ENCODE measurements at places on chromosomes 6 and 20.

DNA sequence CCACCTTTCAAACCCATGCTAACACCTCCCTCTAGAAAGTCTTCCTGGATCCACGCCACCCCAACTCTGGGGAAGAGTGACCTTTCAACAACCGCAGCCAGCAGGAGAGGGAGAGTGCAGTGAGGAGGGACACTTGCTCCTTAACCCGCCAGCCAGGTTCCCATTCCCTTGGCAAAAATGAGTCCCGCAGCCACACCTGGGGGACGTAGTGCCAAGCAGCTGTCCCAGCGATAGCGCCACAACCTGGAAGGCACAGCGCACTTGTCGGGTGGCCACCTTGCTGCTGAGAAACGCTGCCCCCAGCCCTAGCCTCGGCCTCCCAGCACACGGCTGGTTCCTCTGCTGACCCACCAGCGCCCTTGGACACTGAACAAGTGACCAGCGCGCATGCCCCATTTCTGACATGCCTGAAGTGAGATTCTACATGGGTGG, 119.3 kb downstream of the JPH2 start:
- no peak for DNase-seq

DNA sequence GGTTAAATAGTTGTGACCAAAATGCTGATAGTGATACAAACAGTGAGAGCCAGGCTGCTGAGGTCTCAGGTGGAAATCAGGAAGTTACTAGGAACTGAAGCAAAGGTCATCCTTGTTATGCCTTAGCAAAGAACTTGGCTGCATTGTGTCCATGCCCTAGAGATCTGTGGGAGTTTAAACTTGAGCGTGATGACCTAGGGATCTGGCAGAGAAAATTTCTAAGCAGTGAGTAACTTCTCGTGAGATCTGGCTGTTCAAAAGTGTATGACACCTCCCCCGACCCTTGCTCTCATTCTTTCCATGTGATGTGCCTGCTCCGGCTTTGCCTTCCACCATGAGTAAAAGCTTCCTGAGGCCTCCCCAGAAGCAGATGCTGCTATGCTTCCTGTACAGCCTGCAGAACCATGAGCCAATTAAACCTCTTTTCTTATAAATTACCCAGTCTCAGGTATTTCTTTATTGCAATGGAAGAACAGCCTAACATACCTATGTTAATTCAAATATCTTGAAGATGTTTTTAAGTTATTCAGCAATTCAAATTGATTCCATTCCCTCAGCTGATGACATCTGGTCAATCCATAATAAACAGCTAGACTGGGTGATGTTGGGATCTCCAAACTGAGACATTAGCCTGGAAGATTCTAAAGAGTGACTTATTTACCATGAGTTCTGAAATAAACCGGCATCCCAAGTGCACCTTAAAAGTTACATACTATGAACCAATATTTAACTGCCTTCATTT, 33.8 kb downstream of the KIF16B start:
- no peak for DNase-seq

- no peak for DNase-seq
These were observed 77.3 kb downstream of the CHD6 start for GRCh38 chr20:41540918-41541317.

DNA sequence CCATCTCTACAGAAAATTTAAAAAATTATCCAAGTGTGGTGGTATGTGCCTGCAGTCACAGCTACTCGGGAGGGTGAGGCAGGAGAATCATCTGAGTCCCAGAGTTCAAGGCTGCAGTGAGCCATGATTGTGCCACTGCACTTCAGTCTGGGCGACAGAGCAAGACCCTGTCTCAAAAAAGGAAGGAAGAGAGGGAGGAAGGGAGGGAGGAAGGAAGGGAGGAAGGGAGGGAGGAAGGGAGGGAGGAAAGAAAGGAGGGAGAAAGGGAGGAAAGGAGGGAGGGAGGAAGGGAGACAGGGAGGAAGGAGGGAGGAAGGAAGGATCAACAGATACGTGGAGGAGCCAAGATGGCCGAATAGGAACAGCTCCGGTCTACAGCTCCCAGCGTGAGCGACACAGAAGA, 90.1 kb downstream of the ZNF217 start:
- no peak for DNase-seq

DNA sequence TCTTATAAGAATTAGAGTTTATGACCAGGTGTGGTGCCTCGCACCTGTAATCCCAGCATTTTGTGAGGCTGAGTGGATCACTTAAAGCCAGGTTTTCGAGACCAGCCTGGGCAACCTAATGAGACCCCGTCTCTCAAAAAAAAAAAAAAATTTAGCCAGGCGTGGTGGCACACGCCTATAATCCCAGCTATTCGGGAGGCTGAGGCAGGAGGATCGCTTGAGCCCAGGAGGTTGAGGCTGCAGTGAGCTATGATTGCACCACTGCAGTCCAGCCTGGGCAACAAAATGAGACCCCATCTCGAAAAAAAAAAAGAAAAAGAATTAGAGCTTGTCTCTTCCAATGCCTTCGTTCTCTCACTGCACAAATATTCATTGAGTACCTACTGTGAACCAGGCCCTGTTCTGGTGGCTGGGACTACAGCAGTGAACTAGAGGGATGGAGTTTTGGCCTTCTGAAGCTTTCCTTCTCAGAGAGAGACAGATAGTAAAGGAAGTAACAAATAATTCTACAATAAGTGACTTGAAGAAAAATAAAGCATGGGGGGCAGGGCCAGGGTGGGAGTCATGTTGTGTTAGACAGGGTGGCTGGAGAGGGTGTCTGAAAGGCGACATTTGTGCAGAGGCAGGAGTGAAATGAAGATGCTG, 56.4 kb downstream of the HNF4A start:
- no peak for DNase-seq

DNA sequence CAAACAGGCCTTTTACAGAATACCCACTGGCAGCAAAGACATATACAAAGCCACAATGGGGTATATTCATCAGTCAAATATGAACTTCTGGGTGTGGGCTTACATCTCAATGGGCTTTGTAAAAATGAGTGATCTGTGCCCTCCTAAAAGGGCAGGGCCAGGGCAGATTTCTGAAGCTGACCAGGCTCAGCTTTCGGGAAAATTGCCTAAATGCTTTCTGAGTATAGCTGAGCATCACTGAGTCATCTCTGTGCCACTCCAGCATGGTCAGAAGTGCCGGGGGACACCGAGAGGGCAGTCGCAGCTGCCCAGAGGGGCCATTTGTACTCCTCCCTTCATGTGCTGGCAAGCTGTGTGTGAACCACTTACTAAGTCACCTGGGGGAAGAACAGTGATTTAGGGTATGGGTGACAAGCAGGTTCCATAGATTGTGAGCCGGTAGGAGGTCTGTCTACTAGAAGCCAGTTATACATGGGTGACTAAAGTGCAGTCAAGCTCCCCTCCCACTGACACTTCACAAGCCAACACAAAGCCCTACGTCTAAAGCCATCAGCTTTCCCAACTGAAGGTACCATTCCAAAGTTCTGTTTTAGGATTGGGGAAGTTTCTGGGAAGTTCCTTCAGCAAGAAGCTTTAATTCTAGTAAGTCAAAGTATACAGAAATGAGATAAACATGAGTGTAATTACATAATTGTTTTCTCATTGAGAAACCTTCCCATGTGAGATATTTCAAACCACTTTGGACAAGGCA, 147.6 kb upstream of the TAB2 start:
- no peak for DNase-seq

DNA sequence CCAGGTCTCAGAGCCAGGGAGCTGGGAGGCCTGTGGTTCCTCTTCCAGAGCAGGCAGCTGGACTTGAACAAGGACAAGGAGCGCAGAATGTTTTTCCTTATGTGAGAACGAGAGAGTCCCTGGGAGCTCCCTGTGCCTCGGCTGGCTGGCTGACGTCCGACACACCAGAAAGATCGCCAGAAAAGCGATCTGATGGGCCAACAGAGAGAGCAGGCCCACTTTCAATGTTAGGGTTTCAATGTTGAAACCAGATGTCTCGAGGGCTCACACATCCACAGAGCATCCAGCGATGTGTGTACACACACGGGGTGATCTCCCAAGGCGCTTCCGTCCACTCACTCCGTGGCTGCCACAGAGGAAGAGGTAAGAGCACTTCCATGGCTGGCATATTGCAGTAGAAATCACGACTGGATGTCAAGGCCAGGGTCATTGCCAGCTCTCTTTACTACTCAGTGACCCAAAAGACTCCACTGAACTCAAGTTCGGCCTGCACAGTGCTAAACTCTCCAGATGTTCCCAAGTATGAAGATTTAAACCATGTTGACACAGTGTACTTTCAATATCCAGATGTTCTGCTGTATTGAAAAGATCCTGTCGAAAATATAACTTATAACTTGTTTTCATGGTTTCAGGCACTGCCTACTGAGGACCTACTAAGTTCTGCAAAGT, 70.8 kb upstream of the FOXC1 start:
- no peak for DNase-seq

DNA sequence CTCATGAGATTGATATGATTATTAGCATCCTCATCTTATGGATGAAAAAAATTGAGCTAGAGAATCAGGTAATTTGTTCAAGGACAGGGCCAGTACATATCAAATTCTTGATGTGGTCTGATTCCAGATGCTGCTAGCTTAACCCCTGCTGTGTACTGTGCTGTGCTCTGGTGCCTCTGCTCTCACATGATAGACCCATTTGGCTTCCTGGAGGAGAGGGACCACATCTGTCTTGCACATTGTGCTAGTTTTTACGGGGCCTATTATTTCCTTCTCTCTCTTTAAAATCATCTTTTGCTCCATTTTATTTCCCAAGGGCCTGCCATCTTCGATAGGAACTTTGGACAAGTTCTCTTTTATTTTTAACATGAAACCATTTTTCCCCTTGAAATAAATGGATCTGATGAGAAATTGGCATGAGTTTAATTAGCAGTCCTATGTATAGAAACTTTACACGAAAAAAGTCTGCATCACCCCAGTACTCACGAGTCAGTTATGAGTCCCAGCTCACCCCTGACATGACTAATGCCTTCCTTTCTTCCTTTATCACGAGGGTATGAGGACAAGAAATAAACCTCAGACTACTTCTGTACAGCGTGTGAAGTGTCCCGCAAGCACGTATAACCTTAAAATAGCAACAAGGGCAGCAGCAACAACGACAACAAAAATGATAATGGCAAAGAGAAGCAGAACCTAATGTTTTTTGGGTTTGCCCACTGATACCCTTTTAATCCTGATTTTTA, 26.5 kb downstream of the CD109 start:
- DNase-seq: no peak

DNA sequence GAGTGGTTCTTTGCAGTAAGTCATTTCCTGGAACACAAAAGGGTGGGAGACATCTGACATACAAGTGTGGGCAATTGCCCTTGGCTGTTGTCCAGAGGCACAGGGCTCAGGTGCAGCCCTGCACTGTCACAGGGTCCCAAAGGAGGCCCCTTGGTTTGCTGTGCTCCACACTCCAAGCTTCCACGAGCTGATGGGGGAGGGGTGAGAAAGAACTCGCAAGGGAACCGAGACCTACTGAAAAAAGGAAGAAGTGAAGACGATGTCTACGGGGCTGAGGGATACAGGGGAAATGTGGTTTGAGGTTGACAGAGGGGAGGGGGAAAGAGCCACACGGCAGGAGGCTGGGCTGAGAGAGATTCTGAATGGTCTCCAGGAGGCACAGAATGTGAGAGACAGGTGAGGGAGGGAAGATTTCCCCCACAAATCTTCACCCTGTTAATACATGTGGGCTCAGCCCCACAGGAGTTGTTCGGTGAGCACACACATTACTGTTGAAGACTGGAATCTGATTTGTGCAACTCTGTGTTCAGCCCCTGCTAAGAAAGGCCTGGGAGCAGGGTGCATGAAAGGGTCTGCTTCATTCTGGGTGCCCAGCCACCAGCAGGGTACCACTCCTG, 123.4 kb downstream of the LY86 start:
- no peak for DNase-seq

DNA sequence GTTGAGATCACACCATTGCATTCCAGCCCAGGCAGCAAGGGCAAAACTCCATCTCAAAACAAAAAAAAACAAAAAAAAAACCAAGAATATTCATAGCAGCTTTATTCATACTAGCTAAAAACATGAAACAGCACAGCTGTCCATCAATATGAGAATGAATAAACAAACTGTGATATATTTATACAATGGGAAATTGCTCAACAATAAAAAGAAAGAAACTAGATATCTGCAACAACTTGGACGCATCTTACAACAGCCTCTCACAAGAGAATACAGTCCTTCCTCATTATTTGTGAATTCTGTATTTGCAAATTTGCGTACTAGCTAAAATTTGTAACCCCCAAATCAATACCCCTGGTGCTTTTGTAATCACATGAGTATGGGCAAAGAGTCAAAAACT, 28.2 kb upstream of the SPAG4 start:
- no peak for DNase-seq

- no peak for DNase-seq
These were observed 260.7 kb upstream of the PLCB4 start for GRCh38 chr20:8808202-8808535.

- no peak for DNase-seq
These were observed 62.4 kb downstream of the APCDD1L start for GRCh38 chr20:58452667-58453255.

- DNase-seq: no peak
These were observed 27.0 kb upstream of the CCN5 start for GRCh38 chr20:44688053-44688625.

GRCh38 chr6:48641544-48641943, 530.5 kb upstream of the PTCHD4 start:
- no peak for DNase-seq

GRCh38 chr6:51352506-51353029, 533.9 kb downstream of the TFAP2B start:
- DNase-seq: no peak

DNA sequence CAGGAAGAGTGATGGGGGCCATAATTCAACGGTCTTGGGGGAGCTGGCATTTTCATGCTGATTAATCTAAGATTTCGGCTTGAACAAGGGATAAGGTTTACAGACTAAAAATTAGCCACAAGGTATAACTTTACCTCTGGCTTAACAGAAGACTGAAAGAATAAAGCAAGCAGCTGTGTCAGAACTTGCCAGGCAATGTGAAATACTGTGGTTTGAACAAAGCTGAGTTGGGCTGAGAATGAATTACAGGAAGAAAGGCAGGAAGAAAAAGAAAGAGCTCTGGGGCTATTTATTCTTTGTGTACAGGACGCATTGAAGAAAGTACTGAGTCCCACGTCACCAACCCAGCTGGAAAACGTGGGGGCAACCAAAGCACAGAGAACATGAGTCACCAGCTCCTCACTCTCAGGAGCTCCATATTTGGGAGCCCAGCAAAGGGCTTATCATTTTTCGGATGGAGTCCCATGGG, 121.5 kb upstream of the NEDD9 start:
- peak; percentile 47 for DNase-seq

GRCh38 chr6:113011801-113012200, 664.7 kb downstream of the RFPL4B start:
- DNase-seq: no peak

DNA sequence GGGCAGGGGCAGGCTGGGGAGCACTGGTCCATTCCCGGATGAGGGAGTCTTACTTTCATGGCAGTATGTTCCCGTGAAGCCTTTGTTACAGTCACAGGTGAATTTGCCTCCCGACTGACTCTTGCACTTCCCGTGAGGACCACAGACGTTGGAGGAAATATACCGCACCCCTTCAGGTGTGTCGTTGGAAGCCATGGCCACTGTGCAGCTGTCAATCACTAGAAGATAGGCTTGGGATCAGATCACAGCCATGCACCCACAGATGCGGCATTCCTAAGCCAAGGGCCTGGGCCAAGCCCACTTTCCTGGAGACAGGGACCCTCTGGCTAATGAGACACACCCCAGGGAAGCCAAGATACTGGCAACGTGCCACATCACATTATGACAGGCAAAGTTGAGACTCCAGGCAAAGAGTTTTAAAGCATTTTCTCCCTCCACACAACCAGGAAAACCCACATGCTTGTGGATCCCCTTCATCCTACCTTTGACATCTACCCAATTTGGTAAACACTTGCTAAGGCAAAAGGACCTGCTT, 26.8 kb downstream of the JAG1 start:
- no peak for DNase-seq

All from activated CD4-positive, alpha-beta T cell treated with anti-CD3 and anti-CD28 coated beads for 1 hour (primary cell).